ENCODE measurements at places on chromosomes 16 and 17. TPM values are rescaled to one million over a fixed set of nuclear protein-coding genes. Genes with fewer than 3 reads are reported as not detected.

The RDM1 gene
- not detected for total RNA-seq

The MYL4 gene
- not detected for total RNA-seq

The PTX4 gene
- total RNA-seq = not detected

The HOXB7 gene
- total RNA-seq = not detected

The ABCA3 gene
- 20.4 TPM for total RNA-seq

- DNase-seq = no peak
- H3K27ac ChIP-seq = no peak overlapping the region
- H3K27me3 ChIP-seq = no peaks in the 10 kb centered on the region
- no peak overlapping the region for H3K4me3 ChIP-seq
- H3K36me3 ChIP-seq = no peaks in the 10 kb centered on the region
These were observed 35.7 kb upstream of the MED9 start for GRCh38 chr17:17440938-17441675.

- H3K27me3 ChIP-seq = no peaks in the 10 kb centered on the region
- peak overlapping the region; percentile 97 for H3K27ac ChIP-seq
- H3K4me1 ChIP-seq = peaks cover 28% of the 10 kb centered on the region
- H3K4me3 ChIP-seq = peak overlapping the region; percentile 85
- H3K36me3 ChIP-seq = peaks cover 3% of the 10 kb centered on the region
- DNase-seq = no peak
These were observed 1.0 kb upstream of the ZNF500 start for GRCh38 chr16:4767872-4768548.

DNA sequence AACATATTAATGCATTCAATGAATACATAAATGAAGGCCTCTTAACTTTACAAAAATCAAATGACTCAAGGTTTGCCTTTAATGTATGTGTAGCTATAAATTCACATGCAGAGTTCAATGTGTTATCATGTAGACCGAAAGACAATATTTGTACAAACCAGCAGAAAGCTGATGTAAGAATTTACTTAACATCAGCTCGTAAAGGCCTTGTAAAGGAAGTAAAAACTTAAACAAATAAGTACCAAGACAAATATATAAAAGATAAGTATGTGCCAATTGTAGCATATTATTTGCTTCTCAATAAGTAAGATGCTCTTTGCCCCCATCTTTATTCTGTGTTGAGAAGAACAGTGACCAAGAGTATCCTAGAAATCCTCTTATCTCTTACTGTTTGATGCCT is 105.7 kb downstream of the SYCE1L start:
- no peaks in the 10 kb centered on the region for H3K27me3 ChIP-seq
- no peak overlapping the region for H3K27ac ChIP-seq
- no peaks in the 10 kb centered on the region for H3K36me3 ChIP-seq
- H3K4me1 ChIP-seq = peaks cover 22% of the 10 kb centered on the region
- no peak for DNase-seq
- no peak overlapping the region for H3K4me3 ChIP-seq

GRCh38 chr16:49453021-49453420 is 79.4 kb downstream of the C16orf78 start:
- no peak overlapping the region for H3K4me3 ChIP-seq
- peaks cover 34% of the 10 kb centered on the region for H3K27me3 ChIP-seq
- no peak for DNase-seq

DNA sequence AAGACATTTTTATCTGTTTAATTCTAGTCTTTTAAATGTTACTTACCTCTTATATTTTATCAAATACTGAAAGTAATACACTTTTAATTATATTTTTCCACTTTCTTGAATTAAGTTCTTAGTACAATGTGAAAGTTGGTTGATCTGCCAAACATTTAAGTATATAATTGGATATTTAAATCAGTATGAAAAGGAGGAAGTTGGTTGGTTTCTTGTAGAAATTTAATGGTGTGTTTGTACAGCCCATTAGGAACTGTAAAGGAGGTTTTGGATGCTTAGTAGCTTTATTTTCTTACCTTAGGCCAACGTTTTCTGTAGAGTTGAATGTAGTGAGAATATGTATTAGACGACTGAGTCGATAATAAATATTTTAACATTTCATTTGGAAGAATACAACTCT is 5.4 kb downstream of the NFATC3 start:
- H3K27ac ChIP-seq = peak overlapping the region; percentile 49
- peaks cover 56% of the 10 kb centered on the region for H3K4me1 ChIP-seq
- H3K27me3 ChIP-seq = no peaks in the 10 kb centered on the region
- H3K4me3 ChIP-seq = no peak overlapping the region
- DNase-seq = no peak

GRCh38 chr17:30363715-30364202 is 15.0 kb upstream of the CPD start:
- no peak overlapping the region for H3K27ac ChIP-seq
- H3K4me3 ChIP-seq = no peak overlapping the region
- H3K36me3 ChIP-seq = no peaks in the 10 kb centered on the region
- peaks cover 3% of the 10 kb centered on the region for H3K4me1 ChIP-seq
- peaks cover 17% of the 10 kb centered on the region for H3K27me3 ChIP-seq
- no peak for DNase-seq

- peaks cover 36% of the 10 kb centered on the region for H3K27me3 ChIP-seq
- no peak for DNase-seq
- no peaks in the 10 kb centered on the region for H3K36me3 ChIP-seq
- H3K4me1 ChIP-seq = peaks cover 30% of the 10 kb centered on the region
These were observed at the start of gene MT1M for GRCh38 chr16:56632156-56632847. MT1M (plus strand) TSS chr16:56632659; CDS start chr16:56632732, 73 bp downstream.

GRCh38 chr17:53193044-53193443 is 629.7 kb upstream of the KIF2B start:
- H3K36me3 ChIP-seq = no peaks in the 10 kb centered on the region
- no peak overlapping the region for H3K4me3 ChIP-seq
- no peaks in the 10 kb centered on the region for H3K4me1 ChIP-seq
- H3K27me3 ChIP-seq = no peaks in the 10 kb centered on the region
- no peak overlapping the region for H3K27ac ChIP-seq

Measured in osteocyte (in vitro differentiated cells).